Skin of body (tissue), 3 donors: ENCODE measurements at places on chromosomes 5 and 9.

GRCh38 chr5:109784687-109785086, 95.0 kb downstream of the MAN2A1 start:
- DNase-seq = no peak

DNA sequence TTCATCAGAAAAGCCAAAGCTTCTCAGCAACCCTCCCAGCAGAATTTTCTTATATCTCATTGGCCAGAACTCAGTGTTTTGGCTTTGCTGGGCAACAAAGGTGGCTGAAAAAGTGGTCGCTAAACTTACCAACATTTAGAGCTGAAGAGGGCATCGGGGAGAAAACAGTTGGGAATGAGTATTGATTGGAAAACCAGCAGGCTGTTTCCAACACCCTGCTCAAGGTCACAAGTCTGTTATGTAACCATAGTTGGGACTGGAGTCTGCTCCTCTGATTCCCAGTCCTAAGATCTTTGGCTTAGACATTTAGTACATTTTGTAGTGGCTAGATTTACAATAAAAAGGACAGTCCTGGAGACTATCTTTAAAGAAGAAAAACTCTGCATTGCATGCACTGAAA, 17.1 kb downstream of the IL12B start:
- no peak for DNase-seq

- DNase-seq = no peak
Observed at GRCh38 chr9:92950359-92950955, 3.1 kb downstream of the FGD3 start.

DNA sequence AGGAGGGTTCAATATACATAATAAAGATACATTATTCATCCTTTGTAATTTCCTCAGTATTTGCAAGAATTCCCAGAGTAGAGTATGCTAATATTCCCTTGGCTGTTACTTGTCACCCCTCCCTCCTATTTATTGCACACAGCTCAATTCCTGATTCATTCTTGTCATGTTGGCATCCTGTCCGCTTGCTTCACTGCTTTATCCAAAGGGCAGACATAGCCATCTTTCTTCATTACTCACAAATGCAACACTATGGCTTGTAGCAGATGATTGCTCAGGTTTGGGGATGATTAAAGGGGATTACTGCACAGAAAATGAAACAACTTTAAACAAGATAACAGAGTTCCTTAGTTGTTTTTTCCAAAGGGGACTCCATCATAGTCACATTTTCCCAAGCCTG, 1.2 kb upstream of the IL33 start:
- DNase-seq = no peak

DNA sequence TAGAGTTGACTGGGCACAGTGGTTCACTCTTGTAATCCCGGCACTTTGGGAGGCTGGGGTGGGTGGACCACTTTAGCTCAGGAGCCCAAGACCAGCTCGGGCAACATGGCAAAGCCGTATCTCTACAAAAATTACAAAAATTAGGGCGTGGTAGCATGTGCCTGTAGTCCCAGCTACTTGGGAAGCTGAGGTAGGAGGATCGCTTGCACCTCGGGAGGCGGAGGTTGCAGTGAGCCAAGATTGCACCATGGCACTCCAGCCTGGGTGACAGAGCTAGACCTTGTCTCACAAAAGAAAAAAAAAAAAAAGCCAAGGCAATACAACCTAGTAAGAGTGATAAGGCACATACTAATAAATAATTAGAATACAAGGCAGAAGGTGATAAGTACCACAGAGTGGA, 15.8 kb downstream of the NLN start:
- DNase-seq = no peak

DNA sequence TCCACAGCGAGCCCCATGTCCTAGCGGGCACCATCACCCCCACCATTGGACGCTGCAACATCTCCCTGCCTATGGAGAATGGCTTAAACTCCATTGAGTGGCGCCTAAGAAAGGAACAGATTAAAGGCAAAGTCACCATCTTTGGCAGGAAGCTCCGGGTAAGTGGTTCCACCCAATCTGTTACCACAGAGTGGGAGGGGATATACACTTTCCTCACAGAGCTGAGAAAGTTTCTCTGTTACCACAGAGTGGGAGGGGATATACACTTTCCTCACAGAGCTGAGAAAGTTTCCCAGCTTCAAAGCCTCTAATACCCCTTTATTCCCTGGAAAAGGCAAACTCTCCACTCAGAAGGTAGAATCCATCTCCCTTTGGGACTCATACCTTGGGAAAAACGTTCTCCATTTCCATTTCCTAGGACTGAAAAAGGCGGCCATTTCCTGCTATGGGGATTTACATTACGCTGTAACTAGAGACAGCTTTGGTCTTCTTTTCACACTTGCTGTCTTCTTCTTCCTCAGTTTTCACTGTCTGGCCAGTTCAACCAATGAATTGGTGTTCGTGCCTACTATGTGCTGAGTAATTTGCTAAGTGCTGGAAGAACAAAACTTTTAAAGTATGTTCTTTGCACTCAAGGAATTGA, 63.4 kb upstream of the WWC1 start:
- DNase-seq = no peak

GRCh38 chr5:88708682-88709398, 174.1 kb downstream of the MEF2C start:
- DNase-seq = no peak

- no peak for DNase-seq
Observed at GRCh38 chr5:178207917-178208280, 3.6 kb downstream of the HNRNPAB start.

DNA sequence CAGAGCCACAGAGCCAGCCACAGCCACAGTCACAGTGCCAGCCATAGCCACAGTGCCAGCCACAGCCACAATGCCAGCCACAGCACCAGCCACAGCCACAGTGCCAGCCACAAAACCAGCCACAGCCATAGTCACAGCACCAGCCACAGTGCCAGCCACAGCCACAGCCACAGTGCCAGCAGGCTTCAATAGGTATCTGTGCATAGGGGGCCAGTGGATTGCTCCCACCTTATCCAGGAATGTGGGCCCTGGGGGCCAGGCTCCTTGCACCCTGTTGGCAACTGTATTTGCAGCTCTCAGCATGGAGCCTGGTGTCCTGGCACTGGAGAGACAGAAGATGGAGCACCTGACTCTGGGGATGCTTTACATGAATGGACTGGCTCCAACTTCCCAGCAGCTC, 111.7 kb upstream of the IRX2 start:
- DNase-seq = no peak

- DNase-seq = no peak
Observed at GRCh38 chr5:173239233-173239593, 4.2 kb upstream of the NKX2-5 start.

DNA sequence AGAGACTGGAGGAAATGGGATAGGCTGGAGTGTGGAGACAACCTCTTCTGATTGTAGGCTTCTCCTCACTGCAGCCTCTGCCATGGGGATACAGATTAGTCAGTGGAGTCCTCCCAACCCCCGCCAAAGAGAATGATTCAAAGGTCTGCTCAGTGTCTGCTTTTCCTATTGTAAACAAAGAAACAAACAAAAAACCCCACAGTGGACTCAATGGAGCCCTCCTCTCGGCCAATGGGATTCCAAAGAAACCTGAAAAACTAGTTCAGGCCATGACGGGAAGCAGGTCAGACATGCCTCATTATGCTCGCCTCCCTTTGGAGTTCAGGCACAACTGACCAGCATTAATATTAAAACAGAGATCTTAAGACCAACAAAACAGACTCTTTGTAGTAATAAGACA, 85.8 kb downstream of the SEC61B start:
- no peak for DNase-seq

DNA sequence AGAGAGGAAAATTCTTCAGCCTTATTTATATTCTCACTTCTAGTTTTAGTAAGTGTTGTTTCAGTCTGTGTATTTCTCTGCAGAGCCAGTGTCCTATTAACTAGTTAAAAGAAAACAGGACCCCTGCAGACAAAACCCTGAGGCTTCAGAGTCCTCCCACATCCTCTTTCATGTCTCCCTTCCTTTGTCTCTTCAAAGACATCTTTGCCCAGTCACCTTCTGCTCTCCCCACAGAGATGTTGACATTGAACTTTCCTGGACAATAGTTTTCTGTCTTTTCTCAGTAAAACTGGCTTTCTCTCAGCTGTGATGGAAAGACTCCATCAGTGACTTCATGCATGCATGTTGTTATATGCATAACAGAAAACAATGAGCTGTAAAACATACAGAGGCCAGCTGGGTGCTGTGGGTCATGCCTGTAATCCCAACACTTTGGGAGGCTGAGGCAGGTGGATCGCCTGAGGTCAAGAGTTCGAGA, 20.2 kb downstream of the GRAMD2B start:
- no peak for DNase-seq

DNA sequence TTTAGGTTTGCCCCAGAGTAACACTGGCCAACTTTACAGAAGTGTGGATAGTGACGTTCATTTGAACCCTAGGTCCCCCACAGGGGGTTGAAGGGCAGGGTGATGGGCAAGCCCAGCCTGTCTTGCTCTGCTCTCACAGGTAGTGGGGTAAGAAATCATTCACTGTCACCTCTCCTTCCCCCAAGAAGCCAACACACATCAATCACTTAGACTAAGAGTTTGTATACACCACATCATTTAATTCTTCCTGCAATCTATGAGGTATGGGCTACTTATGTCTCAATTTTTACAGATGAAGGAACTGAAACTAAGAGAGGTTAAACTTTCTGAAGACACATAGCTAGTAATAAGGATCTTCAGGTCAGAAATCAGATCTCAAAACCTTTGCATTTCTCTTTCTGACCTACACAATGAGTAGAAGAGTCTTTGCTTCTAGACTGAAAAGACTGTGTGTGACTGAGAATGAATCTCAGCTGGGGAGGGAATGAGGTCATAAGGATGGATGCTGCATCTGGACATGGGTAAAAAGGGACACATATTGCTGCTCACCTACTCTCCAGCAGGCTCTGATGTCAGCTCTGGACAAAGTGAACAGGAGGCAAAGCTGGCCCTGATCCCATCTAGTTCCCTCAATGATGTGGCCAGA, 81.0 kb upstream of the EQTN start:
- no peak for DNase-seq

DNA sequence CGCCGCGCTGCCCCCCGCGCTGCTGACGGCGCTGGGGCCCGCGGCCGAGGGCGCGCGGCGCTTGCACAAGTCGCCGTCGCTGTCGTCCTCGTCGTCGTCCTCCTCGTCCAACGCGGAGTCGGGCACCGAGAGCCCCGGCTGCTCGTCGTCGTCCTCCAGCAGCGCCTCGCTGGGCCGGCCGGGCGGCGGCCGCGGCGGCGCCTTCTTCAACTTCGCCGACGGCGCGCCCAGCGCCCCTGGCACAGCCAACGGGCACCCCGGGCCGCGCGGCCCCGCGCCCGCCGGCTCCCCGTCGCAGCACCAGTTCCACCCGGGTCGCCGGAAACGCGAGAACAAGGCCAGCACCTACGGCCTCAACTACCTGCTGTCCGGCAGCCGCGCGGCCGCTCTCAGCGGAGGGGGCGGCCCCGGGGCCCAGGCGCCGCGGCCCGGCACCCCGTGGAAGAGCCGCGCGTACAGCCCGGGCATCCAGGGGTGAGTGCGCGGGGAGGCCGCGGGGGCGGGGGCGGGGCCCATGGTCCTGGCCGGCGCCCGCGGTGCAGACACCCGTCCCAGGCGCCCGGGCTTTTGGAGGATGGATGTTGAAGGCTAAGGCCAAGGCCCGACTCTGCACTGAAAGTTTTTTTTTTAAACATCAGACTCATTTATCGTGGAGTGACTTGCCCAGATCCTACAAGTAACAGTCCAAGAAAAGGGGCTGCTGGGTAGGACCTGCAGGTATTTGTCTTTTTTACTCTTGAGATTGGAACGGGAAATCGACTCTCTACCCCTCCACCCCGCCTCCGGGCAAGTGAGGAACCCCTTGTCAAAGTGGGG, 1.2 kb downstream of the TENT4A start:
- DNase-seq = no peak

DNA sequence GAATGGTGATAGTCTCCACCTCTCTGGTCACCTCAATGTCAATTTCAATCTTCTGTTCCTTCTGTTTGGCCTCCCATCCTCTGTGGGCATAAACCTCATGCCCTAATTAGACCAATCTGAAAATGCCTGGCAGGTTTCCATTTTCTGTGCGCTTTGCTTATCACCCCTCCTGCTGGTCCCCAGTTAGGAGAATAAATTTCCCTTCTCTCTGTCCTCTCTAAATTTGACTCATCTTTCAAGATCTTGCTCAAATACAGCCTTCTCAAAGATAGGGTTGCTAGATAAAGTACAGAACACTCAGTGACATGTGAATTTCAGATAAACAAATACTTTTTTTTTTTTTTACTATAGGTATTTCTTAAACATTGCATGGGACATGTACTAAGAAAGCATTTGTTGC, 69.4 kb upstream of the CD180 start:
- no peak for DNase-seq

- no peak for DNase-seq
Observed at GRCh38 chr9:73216100-73216499, 64.4 kb downstream of the ANXA1 start.

- DNase-seq = no peak
Observed at GRCh38 chr9:77028478-77028877, 9.0 kb downstream of the FOXB2 start.

DNA sequence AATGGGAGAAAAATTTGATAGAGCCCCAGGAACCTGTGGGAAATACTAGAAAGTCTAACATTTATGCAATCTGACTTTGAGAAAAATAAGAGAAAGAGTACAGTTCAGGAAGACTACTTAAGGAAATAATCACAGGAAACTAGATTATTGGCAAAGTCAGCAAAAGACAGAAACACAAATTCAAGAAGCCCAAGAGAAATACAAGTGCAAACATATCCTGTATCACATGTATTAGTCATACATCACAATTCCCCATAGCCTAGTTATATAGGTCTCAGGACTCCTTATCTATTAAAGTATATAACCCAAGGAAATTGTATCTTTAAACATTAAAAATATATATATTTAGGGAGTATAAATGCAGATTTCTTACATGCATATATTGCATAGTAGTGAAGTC, 100.8 kb downstream of the HOMER1 start:
- DNase-seq = no peak

- DNase-seq = no peak
Observed at GRCh38 chr9:94076557-94076956, 7.7 kb upstream of the PTPDC1 start.

DNA sequence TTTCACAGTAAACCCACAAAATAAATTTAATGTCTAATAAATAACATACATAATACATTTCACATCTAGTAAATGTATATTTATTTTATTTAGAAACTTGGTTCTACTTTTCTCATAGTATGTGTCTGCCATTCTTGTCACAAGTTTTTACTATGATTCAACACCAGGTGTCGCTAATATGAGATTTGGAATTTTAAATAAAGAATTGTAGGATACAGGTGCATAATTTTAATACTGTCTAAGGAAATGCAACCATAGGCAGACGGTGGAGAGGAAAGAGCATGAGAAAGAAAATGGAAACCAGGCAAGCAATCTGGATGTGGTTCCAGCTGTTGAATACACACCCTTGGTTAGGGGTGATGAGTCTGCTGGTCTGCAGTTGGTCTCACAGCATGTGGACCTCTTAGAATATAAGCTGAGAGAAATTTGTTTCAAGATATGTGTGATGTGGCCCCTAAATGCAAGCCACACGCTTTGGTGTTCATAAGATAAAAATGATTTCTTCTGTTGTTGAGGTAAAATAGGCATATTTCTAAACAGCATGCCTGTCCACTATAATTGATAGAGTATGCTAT, 114.7 kb upstream of the TXNDC8 start:
- peak; percentile 48 for DNase-seq

- DNase-seq = no peak
Observed at GRCh38 chr5:56783261-56783660, 32.1 kb upstream of the MAP3K1 start.
